ENCODE measurements at places on chromosomes 5 and 9. TPM values are rescaled to one million over a fixed set of nuclear protein-coding genes. Genes with fewer than 3 reads are reported as not detected.

SPATA9 gene
- not detected for total RNA-seq

NDFIP1 gene
- 74.1 TPM for total RNA-seq

LCN10 gene
- total RNA-seq, result 3.0 TPM

LOX gene
- 22.7 TPM for total RNA-seq

ANXA1 gene
- 627 TPM for total RNA-seq

REEP2 gene
- 0.98 TPM for total RNA-seq

PCDHGA3 gene
- total RNA-seq, result 0.89 TPM

BTNL3 gene
- total RNA-seq, result 0.57 TPM

DNLZ gene
- total RNA-seq, result 35.9 TPM

NOP16 gene
- 3.3 TPM for total RNA-seq

BSPRY gene
- 21.1 TPM for total RNA-seq

RNF183 gene
- total RNA-seq, result not detected

SHROOM1 gene
- total RNA-seq, result 19.0 TPM

PRDM9 gene
- not detected for total RNA-seq

MEGF10 gene
- total RNA-seq, result 0.17 TPM

ANKRD34B gene
- total RNA-seq, result not detected

CCL27 gene
- total RNA-seq, result not detected

SUSD3 gene
- 4.1 TPM for total RNA-seq

FOXD4L3 gene
- 0.61 TPM for total RNA-seq

TAF1L gene
- not detected for total RNA-seq

DPYSL3 gene
- 24.4 TPM for total RNA-seq

ELL2 gene
- 52.2 TPM for total RNA-seq

SPATA31D4 gene
- not detected for total RNA-seq

GOLGA2 gene
- total RNA-seq, result 138 TPM

COL15A1 gene
- 7.0 TPM for total RNA-seq

TAF11L5 gene
- total RNA-seq, result not detected

TRIP13 gene
- 2.1 TPM for total RNA-seq

PPP2R2B gene
- 7.4 TPM for total RNA-seq

MSMP gene
- total RNA-seq, result 1.1 TPM

DMRT3 gene
- not detected for total RNA-seq

PGM5 gene
- total RNA-seq, result 9.4 TPM

BTNL8 gene
- 3.6 TPM for total RNA-seq

RPS23 gene
- 1,461 TPM for total RNA-seq

SLC24A2 gene
- not detected for total RNA-seq

FBXL7 gene
- 6.3 TPM for total RNA-seq

ADGRV1 gene
- total RNA-seq, result 22.3 TPM

UBE2QL1 gene
- not detected for total RNA-seq

GAPT gene
- total RNA-seq, result 8.0 TPM

TMEM252 gene
- not detected for total RNA-seq

LMX1B gene
- total RNA-seq, result not detected

FAM78A gene
- 4.5 TPM for total RNA-seq

CDKN2A gene
- total RNA-seq, result 8.7 TPM

GPX3 gene
- 1,053 TPM for total RNA-seq

RANBP17 gene
- total RNA-seq, result 27.7 TPM

STC2 gene
- 9.1 TPM for total RNA-seq

PKD2L2 gene
- total RNA-seq, result not detected

FOXD4 gene
- 3.1 TPM for total RNA-seq

TMEM8B gene
- total RNA-seq, result 9.0 TPM
